Stimulated activated CD8-positive, alpha-beta memory T cell treated with anti-CD3 and anti-CD28 coated beads, Interleukin-4, amount 100 ng/mL, for 24 hours (primary cell): ENCODE measurements at places on chromosomes 11 and 22.

DNA sequence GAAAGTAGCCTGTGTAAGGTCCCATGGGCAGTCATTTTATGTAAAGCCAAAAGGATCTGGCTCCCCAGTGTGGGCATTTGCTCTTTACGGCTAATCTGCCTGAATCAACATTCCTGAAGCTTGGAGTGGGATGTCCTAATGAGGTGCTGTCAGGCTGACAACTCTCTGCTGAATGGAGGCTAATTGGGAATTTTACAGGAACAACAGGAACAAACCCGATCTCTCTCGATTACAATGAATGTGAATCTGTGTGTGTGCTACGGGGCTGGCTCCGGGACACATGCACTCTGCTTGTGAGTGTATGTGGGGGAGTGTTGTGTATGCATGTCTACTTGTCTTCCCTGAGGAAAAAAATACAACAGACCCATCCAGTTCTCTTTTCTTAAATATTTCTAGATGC lies 415.2 kb downstream of the TENM4 start:
- no peak for DNase-seq

DNA sequence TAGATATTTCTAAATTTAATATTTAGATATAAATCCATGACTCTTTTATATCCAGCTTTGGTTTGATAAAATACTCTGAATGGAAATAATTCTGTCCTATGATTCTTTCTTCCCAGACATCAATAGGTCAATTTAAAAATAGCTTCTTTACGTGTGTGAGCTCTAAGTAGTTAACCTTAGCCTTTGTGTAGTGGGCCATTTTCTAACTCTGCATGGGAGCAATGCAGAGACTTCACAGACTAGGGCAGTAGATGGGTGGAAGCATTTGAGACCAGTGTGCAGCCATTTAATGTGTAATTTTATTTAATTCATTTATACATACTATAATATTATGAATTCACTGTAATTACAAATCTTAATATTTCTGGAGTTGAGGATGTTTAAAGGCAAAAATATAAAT lies 23.8 kb downstream of the GAS2 start:
- no peak for DNase-seq

DNA sequence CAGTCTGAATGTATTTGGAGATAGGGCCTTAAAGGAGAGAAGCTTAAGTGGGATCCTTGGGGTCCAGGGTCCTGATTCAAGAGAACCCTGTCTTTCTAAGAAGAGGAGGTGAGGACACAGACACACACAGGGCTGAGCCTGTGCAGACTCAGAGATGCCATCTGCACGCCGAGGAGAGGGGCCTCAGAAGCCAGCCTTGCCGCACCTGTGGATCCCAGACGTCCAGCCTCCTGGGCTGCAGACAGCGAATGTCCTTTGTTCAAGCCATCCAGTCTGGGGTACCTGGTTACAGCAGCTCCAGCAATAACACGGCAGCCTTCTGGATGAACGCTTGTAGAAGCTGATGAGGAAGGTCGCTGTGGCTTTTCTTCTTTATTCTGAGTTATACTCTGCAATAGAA lies 1086.1 kb downstream of the BRD1 start:
- no peak for DNase-seq

DNA sequence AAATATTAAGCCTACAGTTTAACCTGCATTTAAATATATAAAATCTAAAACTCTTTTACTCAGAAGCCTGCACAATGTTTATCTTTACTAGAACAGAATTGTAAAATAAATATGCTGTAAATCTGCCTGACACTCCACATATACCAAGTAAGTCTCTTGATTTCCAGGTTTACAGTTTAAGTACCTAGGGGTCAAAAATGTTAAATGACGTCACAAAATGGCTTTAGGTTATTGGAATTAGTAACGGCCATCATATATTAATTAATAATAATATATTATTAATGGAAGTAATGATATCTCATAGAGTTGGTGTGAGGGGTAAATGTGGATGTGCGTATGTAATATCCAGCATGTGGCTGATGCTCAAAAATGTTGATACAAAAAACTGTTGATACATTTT lies 114.8 kb upstream of the ANO5 start:
- no peak for DNase-seq

DNA sequence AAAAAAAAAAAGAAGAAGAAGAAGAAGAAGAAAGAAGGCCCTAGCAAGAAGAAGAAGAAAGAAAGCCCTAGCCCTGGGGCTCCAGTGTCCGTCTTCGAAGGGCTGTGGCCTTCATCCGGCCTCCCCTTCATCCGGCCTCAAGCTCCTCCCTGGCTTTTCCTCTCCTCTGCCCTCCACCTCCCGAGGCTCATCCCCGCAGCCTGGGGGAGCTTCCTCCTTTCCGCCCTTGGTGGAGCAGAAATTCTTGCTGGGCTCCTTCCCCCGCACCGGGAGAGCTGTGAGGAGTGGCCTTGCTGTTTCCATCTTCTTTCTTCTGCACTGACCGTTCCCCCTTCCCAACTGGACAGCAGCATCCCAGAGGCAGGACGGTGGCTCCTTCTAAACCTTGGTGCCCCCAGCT lies 9.5 kb upstream of the LTO1 start:
- no peak for DNase-seq

GRCh38 chr22:24685531-24686190 lies 82.7 kb downstream of the GGT1 start:
- DNase-seq: no peak

- no peak for DNase-seq
Observed at GRCh38 chr11:115334932-115335788, 169.1 kb downstream of the CADM1 start.

DNA sequence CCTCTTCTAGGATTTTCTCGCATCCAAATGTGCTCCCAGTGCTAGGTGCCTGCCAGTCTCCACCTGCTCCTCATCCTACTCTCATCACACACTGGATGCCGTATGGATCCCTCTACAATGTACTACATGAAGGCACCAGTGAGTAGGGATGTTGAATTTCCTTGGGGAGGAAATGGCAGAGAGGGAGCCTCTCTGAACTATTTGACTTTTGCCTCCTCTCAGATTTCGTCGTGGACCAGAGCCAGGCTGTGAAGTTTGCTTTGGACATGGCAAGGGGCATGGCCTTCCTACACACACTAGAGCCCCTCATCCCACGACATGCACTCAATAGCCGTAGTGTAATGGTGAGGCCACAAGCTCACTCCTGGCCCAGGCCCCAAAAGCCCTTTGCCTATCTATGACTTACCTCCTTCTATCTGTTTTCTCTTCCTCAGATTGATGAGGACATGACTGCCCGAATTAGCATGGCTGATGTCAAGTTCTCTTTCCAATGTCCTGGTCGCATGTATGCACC lies 2.5 kb downstream of the TAF10 start:
- DNase-seq: no peak

- no peak for DNase-seq
Observed at GRCh38 chr11:85661972-85662664, 2.8 kb downstream of the CREBZF start.

DNA sequence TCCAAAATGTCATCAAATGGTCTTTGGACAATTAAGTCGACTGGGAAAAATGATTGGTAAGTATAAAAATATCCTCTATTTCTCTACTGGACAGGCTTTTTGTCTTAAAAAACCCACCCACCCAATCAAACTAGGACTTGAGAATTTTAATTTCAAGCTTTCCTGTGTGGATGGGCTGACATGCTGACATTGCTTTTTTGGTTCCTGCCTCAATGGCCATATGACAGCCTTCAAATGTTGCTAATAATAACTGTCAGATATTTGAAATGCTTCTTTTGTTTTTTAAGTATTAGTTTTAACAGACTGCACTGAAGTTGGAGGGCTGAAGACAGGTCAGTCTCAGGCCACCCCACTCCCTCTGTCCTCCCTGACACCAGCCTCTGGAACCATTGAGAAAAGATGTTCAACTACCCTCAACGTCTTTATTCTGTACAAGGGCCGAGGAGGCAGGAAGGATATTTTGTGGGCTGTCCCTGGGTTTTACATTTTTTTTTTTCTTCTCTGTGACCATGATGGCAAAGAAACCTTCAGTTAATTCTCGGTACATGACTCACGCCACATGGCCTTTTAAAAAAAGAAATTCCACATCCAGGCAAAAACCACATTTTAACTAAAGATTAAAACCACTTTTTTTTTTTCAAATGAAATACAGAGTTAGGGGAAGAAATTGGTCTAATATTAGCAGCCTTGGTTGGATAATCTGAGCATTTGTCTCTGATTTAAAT lies 130.4 kb downstream of the SLC1A2 start:
- DNase-seq: no peak

GRCh38 chr11:11504071-11504470 lies 117.7 kb downstream of the GALNT18 start:
- DNase-seq: no peak

GRCh38 chr11:45050111-45050510 lies 96.3 kb upstream of the PRDM11 start:
- no peak for DNase-seq

DNA sequence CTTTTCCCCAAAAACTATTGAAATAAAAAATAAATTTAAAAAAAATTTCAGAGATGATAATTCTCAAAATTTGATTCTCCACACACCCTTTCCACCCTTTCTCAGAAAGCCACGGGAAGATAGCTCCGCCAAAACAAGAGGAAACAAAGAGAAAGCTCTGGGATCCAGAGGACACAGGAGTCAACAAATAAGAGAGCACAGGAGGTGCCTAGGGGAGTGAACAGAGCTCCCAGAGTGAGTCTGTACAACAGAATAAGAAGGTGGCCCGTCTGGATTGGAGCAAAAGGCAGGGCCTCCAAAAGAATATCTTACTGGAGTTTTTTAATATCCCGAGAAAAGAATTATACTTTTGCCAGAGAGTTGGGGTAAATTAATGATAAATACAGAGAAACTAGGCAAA lies 96.3 kb upstream of the DRD2 start:
- no peak for DNase-seq
